ENCODE measurements at places on chromosomes 2 and 18.

- H3K4me3 ChIP-seq, result no peak overlapping the region
- no peaks in the 10 kb centered on the region for H3K36me3 ChIP-seq
- no peak overlapping the region for H3K27ac ChIP-seq
- DNase-seq, result no peak
Measured at GRCh38 chr2:238875471-238876231, 27.8 kb downstream of the TWIST2 start.

- H3K27ac ChIP-seq, result no peak overlapping the region
- no peak overlapping the region for H3K4me3 ChIP-seq
- DNase-seq, result no peak
- no peaks in the 10 kb centered on the region for H3K27me3 ChIP-seq
- H3K36me3 ChIP-seq, result no peaks in the 10 kb centered on the region
- no peaks in the 10 kb centered on the region for H3K4me1 ChIP-seq
Measured at GRCh38 chr2:79453918-79454317, 58.9 kb upstream of the CTNNA2 start.

DNA sequence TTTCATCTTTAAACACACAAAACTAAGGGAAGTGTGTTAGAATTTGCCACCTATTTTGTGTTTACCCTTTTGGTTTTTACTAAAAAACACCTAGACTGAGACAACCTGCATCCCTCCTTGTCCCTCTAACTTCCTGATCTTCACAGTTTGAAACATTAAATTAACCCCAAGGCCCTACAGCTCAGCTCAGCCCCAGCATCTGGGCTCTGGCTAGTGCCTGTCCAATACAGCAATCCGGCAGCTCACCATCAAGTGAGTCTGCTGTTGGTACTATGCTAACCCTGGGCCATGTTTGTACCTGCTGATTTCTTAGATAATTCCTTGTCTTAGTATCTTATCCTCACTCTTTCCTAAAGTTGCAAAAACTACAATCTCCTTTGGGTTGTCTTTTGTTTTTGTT is 162.4 kb downstream of the DSEL start:
- no peak overlapping the region for H3K27ac ChIP-seq
- peaks cover 1% of the 10 kb centered on the region for H3K27me3 ChIP-seq
- no peaks in the 10 kb centered on the region for H3K36me3 ChIP-seq

- no peaks in the 10 kb centered on the region for H3K27me3 ChIP-seq
- H3K4me1 ChIP-seq, result peaks cover 27% of the 10 kb centered on the region
- no peak for DNase-seq
- no peak overlapping the region for H3K27ac ChIP-seq
- H3K36me3 ChIP-seq, result no peaks in the 10 kb centered on the region
Measured at GRCh38 chr2:171124541-171124940, 36.2 kb downstream of the TLK1 start.

- DNase-seq, result no peak
- H3K4me1 ChIP-seq, result no peaks in the 10 kb centered on the region
- H3K27ac ChIP-seq, result no peak overlapping the region
Measured at GRCh38 chr2:122748552-122749011, 993.1 kb downstream of the TSN start.
